ENCODE measurements at places on chromosomes 4 and X.

DNA sequence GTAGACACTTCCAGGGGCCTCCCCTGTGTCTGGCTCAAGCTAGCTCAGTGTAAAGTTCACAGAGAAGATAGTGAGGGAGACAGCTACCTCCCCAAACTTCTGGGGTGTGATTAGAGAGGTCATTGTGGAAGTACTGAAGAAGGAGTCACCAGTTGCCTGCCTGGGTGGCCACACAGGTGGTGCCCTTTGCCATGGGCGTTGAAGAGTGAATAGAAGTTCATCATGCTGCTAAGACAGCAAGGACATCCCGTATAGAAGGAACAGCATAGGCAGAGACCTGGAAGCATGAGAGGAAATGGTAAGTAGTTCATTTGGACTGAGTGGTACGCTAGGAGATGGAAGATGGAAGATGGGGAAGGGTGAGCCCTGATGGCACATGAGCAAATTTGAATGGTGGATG lies 110.1 kb downstream of the PJA1 start:
- DNase-seq, result no peak

DNA sequence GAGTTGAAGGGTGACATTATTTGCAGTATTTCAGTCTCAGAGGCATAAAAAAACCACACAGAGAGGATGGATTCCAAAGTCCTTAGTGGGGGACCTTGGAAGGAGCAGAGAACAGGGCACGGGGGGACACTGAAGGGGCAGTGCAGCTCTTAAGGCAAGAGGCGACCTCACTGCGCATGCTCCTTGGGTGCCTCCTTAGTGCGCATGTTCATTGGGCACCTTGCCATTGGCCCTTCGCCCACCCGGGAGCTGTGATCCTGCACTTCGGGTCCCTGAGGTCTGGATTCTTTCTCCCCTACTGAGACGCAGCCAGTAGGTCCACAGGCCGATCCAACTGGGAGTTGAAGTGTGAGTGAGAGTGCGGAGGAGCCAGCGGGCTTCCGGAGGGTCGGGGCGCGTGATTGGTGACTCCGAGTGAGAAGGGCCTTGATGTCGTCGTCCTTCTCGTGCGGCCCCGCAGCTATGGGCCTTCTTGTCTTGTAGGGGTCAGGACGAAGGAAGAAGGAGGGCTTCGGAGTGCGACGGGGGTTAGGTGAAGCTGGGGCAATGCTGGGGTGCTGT lies at the start of gene XAGE5:
XAGE5 (plus strand) TSS at position 223 of the 561 bp plus-strand sequence. CDS start 1,280 bp downstream, outside the sequence.
- no peak for DNase-seq

DNA sequence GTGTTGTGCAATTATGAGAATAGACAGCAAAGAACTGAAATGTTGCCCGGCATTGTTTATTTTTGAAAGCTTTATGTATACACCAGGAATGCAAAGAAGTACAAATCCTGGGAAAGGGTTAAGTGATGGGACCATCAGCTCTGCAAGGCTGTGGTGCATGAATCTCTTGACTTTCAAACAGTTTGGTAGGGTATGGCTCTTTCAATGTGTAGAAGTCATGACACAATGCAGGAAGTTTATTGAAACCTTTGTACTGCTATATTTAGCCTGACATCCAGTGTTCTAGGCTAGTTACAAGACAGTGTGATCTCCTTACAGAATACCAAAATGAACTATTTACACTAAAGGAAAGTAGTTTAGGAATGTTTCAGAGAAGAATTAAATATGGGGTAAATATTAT lies 206.8 kb upstream of the HAND2 start:
- DNase-seq, result no peak

DNA sequence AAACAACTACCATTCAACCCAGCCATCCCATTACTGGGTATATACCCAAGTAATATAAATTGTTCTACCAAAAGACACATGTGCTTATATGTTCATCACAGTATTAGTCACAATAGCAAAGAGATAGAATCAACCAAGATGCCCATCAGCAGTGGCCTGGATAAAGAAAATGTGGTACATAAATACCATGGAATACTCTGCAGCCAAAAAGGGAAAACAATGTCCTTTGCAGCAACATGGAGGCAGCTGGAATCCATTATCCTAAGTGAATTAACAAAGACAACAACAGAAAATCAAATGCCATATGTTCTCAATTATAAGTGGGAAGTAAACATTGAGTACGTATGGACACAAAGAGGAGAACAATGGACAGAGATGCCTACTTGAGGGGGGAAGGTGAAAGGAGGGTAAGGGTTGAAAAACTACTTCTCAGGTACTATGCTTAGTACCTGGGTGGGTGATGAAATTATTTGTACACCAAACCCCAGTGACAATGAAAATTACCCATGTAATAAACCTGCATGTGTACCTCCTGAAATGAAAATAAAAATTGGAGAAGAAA lies 632.1 kb upstream of the AADAT start:
- DNase-seq, result no peak

DNA sequence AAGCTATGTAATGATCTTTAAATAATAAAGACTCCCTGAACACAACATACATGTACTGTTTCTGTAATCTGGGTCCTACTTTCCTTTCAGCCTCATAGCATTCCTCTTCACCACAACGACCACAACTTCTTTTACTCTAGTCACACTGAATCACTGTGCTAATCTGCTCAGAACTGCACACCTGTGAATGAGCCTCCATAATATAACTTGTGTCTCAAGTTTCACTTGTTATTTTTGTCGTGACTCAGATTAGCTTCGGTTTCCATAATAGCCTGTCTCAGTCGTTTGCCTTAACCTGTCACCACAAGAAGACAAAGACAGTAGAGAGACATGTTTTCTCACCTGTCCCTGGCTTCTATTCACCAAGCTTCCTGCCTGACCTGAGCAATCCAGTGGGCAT lies 61.8 kb downstream of the MAGED1 start:
- no peak for DNase-seq

DNA sequence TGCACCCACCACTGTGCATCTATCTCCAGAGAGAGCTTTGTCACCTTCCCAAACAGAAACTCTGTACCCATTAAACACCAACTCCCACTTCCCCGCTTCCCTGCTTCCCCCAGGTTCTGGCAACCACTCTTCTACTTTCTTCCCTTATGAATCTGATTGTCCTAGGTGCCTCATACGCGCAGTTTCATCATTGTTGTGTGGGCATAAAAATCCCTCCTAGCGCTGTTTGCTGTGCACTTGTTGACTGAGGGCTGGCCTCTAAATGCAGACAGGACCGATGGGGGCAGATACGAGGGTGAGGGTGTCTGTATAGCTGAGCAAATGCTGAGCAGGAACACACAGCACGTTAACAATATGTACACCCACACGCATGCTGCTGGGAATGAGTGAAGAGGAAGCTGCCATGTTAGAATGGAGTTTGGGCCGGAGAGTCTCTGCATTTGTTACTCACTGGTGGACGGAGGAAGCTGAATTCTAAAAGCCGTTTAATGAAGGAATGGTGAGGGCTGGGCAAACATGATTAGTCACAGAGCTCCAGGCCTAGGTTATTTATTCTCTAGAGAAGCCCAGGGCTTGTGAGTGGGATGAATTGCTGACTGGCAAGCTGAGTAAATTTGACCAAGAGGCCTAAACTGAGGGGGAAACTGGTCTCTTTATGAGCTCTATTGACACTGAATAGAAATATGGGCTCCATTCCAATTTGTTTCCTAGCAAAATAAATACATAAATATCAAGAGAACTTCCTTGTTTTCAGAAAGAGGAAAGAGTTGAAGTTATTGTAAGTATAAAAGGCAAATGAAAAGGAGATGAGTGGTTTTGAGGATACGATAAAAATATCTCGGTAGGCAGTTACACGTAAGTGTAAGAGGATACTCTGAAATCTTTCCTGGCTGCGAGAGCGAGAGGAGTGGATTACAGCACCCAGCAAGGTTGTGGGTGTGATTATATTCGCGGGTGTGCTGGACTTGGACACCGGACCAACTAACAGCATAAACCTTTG lies 95.9 kb upstream of the RPS6KA3 start:
- DNase-seq, result no peak

- no peak for DNase-seq
Measured at GRCh38 chrX:42096265-42096920, 173.0 kb upstream of the CASK start.

- no peak for DNase-seq
Measured at GRCh38 chr4:53779025-53779424, 187.7 kb upstream of the LNX1 start.

GRCh38 chrX:27597508-27597907 lies 7.4 kb downstream of the DCAF8L2 start:
- no peak for DNase-seq

GRCh38 chrX:29518100-29518499 lies 697.3 kb upstream of the MAGEB2 start:
- no peak for DNase-seq

DNA sequence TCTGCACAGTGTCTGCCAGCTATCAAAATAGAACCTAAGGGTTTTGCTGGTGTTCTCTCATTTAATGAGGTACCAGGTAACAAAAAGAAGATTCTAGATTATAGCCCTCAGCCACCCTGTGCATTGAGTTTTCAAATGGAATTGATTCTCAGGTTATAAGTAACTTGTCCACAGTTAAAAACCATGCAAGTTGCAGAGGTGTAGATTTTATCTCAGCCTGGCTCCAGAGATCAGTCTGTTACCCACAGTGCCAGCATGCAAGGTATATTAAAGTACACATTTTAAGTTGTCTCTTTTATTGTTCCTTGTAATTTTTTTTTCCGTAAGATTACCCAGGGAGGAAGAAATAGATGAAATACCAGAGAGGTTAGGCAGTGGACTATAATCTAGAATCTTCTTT lies 59.7 kb downstream of the RAPGEF2 start:
- no peak for DNase-seq

- no peak for DNase-seq
Measured at GRCh38 chr4:93182722-93183121, 645.8 kb upstream of the ATOH1 start.

GRCh38 chrX:138008281-138008680 lies 442.4 kb downstream of the ZIC3 start:
- DNase-seq, result no peak

GRCh38 chr4:37246891-37247290 lies 2.3 kb downstream of the NWD2 start:
- no peak for DNase-seq

GRCh38 chr4:183541010-183541751 lies 36.3 kb downstream of the ING2 start:
- DNase-seq, result no peak

- DNase-seq, result no peak
Measured at GRCh38 chr4:47664051-47664826, 173.6 kb downstream of the CORIN start.

GRCh38 chrX:115900425-115900824 lies 270.1 kb upstream of the AGTR2 start:
- DNase-seq, result no peak

DNA sequence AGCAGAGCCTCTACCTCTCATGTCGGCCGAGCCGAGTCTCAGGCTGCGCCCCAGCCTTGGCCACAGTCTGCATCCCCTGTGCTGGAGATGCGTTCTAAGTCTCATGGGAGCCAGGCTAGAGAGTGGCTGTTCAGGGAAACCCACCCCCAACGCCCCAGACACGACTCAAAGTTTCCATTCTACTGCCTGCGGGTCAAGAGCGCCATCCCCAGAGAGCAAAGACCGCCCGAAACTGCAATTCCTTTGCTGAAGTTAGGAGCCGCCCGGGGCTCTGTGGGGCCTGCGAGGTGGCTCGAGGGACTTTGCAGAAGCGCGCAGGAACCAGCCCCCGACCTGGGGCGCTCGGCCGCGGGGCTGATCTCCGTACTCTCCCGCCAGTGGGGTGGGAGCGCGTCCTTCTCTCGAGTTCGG lies 10.0 kb upstream of the ELF4 start:
- no peak for DNase-seq

DNA sequence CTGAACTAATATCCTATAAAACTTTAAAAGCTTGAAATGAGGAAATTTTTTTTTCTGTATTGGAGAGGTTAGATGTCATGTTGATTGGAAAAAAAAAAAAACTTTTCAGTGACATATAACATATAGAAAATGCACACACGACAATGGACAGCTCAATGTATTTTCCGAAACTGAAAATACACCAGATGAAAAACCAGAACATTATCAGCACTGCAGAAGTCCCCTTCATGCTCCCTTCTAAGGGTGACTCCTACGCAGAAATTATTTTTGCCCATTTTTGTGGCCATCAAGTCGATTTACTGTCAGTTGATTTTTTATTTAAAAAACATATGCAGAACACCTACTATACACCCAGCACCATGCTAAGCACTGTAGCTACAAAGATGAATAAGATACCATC lies 148.3 kb downstream of the APBB2 start:
- no peak for DNase-seq

DNA sequence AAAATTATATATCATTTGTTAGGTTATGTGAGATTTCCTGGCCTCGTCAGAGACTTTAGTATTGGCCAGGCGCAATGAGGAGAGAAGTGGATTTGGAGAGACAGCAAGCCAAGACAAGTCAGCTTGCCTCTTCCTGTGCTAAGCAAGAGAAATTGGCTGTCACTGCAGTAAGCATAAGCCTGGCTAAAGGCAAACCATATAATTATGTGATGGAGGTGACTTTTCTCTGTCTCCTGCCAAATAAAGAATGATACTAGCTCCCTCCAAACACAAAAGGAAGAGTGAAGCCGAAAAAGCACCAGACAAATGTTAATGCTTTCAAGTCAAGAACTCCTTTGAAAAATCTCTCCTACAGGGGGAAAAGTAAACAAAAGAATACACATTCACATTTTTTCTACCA lies 2246.0 kb downstream of the ARAP2 start:
- DNase-seq, result no peak

DNA sequence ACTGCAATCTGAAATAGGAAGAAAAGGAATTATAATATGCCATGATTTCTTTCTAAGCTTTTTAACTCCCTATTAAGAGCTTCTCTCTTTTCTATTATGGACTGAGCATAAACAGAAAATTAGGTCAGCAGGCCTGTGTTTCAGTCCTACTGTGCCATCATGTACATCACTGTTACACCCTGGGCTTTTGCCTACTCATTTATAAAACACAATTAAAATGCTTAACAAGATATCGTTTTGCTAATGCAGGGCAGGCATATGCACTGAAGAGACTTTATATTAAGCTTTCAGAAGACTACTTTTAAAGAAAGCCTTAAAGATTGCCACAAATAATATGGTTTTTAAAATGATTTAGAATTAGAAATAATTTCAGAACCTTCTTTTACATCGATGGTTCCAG lies 828 bp upstream of the BBS12 start:
- DNase-seq, result no peak

GRCh38 chrX:19555236-19555635 lies 39.9 kb upstream of the MAP3K15 start:
- no peak for DNase-seq

DNA sequence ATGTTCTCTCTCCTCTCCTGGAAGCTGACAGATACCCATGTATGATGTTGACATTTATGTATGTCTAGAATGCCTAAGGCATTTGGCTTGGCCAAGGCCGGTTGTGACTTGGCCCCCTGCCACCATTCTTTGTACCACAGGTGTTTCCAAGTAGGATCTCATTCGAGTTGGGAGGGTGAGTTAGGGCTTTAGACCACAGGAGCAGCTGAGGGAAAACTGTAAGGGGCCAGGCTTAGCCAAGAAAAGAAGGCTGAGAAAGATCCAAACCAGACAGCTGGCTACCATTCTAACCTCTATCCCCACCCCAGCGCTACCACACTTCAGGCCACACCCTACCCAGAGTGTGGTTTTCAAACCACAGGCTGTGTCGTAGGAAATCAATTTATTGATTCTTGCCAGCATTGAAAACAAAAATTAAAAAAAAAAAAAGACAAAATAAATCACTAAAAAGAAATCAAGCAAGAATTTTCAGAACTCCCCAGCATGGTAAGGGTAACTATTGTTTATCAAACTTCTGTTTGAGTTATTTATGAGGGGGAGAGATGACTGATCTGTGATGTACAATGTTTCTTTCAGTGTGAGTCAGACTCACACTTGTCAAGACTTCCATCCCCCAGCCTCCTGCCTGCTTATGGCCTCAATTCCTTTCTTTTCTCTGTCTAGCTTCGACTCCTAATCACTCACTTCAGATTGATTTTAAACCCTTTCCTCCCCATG lies 9.9 kb downstream of the TMSB4X start:
- DNase-seq, result no peak
